ENCODE measurements at places on chromosomes 2 and 18.

DNA sequence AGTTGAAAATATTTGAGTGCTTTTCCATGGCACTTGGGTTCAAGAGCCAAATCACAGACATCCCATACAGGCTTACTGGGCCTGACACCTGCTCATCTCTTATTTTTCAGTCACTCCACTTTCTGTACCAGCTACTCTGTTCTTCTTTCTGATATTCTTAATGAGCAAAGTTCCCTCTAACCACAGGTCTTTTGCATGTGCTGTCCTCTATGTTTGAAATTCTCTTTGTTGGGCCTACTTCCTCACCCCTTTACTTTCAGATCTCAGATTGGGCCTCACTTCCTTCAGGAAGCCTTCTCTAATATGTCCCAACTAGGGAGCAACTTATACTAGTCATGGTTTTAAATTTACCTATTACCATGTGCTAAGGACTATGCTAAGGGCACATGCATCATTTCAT lies 81.8 kb upstream of the RBMS1 start:
- no peak for DNase-seq

DNA sequence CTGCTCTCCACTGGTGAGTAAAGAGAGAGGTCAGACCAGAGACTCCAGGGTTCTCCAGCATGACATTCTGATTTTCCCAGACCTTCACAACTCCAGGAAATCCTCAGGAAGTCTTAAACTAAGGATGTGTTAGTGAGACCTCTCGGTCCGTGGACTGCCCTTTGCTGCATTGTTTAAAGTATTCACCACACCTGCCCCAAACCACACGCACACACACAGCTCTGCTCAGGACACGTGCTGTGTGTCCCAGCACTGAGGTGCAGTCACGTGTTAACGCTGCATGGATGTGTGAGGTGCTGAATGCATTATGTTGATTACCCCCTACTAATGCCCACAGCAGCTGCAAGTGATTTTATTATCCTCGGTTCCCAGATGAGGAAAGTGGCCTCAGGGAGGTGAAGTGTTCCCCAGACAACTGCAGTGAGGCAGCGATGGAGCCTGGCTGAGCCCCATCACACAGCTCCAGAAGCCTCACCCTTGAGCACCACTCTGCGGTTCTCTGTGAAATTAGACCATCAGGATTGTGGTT lies 68.4 kb downstream of the TRAPPC12 start:
- DNase-seq, result no peak

DNA sequence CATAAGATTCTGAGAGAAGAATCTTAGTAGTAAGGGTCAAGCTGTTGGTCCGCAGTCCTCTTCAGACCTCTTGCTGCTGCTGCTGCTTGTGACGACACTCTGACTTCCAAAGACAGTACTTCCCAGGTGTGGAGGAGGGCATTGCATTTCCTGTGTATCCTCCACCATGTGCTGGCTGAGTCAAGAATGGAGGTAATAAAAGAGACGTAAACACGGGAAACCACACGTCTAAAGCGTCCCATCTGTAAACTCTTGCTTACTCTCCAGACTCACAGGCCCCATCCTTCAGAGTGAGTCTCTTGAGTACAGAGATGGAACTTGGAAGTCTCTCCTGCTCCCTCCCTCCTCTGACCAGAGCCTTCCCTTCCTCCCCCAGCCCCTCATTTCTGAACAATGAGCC lies 25.6 kb downstream of the KLHL29 start:
- DNase-seq, result no peak

DNA sequence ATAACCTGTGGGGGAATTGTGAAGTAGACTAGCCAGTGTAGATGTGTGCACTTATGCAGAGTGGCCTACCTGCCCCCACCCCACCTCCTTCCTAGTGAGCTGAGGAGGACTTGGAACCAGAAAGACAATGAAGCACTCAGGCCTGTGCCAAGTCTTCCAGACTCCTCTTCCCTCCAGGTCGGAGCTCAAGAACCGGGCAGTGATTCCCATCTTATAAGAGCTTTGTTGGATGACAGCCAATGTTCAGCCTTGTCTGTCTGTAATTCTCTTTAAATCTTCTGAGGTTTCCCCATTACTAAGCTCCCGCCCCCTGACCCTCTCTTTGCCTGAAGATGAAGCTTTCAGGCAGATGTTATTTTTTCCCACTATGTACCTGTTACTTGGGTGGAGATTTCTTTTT lies 121.0 kb downstream of the SMAD2 start:
- DNase-seq, result no peak

DNA sequence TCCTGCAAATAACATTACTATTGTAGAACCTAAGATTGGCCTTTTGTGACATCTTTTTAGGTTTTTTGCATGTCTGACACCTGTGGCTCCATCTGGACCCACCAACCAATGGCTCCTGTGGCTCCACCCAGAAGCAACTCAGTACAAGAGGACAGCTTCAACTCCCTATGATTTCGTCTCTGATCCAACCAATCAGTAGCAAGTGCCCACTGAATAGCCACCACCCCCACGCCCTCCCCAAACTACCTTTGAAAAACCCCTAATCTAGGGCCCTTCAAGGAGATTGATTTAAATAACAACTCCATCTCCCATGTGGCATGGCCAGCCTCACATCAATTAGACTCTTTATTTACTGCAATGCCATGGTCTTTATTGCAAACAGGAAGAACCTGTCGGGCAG lies 23.6 kb downstream of the MPP4 start:
- no peak for DNase-seq

DNA sequence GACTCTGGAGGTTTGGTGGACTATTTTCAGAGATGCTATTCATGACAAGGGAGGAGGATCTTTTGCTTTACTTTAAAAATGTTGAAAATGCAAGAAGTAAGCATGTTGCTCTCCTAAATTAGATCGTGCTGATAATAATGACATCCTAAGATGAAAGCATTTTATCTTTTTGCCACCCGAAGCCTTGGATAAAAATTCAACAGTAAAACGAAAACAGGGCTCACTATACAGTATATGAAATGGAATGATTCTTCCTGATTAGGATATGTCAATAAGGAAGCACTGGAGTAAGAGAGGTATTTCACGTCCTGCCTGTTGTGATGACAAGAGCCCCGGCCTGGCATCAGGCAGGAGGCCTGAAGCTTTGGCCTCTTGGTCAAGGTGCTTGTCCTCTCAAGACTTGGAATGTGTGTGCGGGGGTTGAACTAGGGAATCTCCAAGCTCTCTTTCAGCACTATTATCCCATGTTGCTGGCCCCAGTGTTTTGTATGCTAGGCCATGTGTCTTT lies 306.0 kb downstream of the MTX2 start:
- DNase-seq, result no peak

DNA sequence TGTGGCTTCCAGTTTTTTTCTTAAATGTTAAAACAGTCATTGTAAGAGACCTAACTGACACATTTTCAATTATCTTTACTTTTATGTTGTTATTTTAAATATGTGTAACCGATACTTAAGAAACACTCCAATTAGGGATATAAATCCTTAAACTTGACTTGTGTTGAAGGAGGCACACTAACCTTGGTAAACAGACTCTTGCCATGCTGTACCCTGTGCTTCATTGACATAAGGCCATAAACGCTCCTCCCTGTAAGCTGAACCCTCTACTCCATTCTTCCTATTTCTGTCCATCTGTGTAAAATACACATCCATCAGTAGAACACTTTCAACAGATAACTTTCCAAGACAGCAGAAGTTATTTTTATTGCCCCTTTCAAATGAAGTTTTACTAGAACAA lies 780.5 kb upstream of the FAM98A start:
- DNase-seq, result no peak

GRCh38 chr18:13231151-13231550 lies 12.6 kb downstream of the LDLRAD4 start:
- DNase-seq, result no peak

DNA sequence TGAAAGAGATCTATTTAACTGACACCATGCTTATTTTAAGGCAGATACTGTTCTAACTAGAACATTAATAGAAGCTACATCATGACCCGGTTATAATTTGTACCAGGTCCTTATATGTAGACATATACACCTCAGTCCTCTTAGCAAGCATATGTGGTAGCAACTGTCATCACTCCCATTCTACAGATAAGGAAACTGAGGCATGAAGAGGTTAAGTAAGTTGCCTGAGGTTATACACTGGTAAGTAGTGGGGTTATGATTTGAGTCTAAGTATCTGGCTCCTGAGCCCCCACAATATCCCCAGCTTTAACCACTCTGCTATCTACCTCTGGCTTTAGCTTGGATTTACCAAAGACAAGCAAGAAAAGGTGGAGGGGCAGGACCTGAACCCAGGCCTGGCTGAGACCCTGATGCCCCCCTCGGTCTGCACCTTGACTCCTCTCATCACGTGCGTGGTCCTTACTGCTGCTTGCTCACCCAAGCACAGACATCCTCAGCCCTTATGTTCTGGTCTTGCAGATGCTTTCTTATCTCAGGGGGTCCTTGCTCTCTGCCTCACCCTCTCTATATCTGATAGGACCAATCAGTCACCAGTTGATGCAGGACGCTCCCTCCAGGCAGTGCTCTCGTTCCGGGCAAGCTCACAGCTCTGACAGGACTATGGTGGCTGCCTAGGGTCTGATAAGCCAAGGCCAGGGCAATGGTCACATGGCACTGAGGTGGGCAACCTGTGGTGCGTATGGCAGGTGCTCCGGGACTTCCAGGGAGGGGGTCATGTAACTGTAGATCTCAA lies 4.0 kb downstream of the DYSF start:
- DNase-seq, result no peak

DNA sequence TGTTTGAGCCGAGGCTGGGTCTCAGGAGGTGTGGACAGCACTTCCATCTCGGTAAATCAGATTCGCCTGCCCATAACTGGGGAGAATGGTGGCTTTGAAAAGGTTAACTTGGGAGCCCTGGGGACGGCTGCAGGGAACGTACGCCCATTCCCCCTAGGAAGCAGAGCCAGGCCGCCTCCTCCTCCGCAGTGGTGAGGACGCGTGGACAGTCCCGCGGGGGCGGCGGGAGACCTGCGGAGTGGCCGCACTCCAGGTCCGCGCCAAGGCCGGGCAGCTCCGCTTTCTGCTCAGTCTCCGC lies 845 bp upstream of the MYCN start:
- DNase-seq, result peak; percentile 59

GRCh38 chr2:47300081-47300480 lies 102.9 kb upstream of the MSH2 start:
- no peak for DNase-seq

GRCh38 chr2:54981385-54981784 lies 68.9 kb downstream of the RTN4 start:
- no peak for DNase-seq

GRCh38 chr2:4675295-4675694 lies 971.9 kb downstream of the DCDC2C start:
- peak; percentile 57 for DNase-seq

- no peak for DNase-seq
These were observed 295.6 kb upstream of the LRATD1 start for GRCh38 chr2:14336759-14337382.

- peak; percentile 56 for DNase-seq
These were observed 83.1 kb upstream of the BZW1 start for GRCh38 chr2:200728630-200729029.

DNA sequence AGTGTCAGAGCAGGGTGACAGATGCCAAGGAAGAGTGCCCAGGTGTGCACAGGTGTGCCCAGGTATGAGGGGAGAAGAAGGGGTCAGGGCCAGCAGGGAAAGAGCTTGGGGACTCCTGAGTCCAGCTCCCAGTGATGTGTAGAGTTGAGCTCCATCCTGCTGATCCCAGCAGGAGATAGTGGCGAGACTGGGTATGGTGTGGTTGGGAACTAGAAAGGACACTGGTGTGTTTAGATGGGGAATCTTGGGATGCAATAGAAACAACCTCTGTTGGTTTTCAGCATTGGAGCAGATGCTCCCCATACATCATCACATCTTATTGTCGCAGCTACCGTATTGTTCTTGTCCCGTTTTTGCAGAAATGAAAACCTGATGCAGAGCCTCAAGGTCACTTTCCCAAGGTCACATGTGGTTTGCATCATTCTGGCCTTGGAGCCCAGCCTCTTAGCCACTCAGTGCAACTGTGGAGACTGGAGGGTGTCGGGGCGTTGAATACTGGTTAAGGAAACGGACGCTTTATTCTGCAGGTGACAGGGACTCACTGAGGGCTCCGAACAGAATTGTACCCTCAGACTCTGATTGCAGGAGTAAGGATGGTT lies 166.7 kb downstream of the AGAP1 start:
- no peak for DNase-seq

DNA sequence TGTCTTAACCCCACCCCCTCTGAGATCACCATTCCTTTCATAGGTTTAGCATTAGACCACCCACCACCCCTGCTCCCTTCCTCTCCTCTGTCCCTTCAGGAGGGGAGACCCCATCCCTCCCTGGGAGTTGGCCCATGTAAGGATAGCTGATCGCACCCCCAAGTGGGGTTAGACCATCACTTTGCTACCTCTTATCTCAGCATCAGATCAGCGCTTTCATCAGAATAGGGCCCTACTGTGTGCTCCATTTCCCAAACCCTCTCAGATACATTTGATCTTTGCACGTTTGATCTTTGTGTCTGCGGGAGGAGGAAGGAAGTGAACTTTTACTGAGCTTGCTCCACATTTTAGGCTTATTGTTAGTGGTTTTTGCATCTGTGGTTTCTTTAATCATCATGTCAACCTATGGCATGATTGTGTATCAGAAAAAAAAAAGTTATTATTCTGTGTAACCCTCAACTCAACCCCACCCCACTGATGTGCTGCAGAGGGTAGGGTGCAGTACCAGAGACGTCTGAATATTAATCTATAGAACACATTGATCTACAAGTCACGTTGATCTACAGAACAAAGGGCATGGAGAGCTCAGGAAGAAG lies 81.2 kb downstream of the PDCL3 start:
- no peak for DNase-seq

DNA sequence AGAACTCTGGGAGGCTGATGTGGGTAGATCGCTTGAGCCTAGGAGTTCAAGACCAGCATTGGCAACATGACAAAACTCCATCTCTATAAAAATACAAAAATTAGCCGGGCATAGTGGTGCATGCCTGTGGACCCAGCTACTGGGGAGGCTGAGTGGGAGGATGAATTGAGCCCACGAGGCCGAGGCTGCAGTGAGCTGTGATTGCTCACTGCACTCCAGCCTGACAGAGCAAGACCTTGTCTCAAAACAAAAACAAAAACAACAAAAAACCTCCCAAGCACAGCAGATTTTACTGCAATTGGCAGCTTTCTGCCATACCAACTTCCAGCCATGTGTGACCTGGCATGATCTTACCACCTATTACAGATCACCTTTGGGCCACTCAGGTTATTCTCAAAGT lies 57.7 kb upstream of the LRPPRC start:
- DNase-seq, result no peak

DNA sequence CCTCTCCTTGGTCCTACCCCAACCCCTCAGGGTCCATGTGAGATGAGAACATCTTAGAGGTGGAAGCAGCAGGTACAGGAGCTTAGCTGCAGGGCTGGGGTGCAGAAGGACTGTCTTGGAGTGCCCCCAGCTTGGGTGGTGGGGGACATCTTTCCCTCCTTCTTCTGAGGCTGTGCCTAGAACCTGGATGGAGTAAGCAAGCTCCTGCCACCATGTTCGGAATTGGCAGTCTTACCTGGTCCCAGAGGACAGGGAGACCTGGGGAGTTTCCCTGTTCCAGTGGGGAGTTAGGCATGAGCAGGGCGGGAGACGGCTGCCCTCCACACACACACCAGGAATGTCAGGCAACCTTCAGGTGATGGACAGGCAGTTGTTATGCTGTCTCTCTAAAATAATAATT lies 131.0 kb upstream of the COPS8 start:
- no peak for DNase-seq

GRCh38 chr2:151437630-151438029 lies 27.9 kb downstream of the RIF1 start:
- no peak for DNase-seq
